ENCODE measurements at places on chromosomes 12 and 14.
A peak's percentile ranks its signal among the peaks of the same experiment; 100 is the strongest.

DNA sequence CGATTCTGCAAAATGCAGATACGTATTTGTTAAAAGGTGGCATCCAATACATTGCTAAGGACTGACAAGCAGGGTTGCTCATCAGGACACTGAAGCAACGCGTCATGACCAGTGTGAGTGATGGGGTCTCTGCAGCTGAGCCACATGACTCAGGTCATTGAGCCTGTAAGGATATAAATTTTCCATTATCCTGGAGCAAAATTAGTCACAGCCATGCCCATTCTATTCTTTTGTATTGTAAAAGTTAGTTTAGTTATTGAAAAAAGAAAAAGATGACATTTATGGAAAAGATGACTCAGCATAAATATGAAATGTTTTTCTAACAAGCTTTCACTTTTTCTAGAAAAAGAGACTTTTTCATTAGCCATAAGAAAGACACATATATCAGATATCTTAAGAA is 268.0 kb upstream of the TMEM132C start:
- DNase-seq, result no peak

DNA sequence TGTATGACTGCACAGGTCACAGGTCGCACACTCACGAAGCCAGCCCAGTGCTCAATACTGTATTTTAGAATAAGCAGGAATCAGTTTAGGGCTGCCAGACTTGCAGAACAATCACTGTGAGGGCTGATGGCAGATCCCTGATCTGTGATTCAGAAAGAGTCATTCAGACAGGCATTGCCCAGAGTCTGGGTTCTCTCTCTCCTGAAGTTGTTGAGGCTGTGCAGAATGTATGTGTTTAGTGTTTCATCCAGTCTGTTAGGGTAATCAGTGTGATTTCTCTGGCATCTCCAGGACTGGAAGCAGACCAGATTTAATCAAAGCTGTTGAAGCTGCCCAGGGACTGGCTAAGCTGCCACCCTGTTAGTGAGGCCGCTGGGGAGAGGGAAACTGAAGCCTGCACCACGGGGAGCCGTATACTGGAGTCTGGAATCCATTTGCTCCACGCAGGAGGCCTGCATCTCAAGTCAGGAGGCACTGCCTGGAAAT is 69.3 kb downstream of the ETV6 start:
- no peak for DNase-seq

DNA sequence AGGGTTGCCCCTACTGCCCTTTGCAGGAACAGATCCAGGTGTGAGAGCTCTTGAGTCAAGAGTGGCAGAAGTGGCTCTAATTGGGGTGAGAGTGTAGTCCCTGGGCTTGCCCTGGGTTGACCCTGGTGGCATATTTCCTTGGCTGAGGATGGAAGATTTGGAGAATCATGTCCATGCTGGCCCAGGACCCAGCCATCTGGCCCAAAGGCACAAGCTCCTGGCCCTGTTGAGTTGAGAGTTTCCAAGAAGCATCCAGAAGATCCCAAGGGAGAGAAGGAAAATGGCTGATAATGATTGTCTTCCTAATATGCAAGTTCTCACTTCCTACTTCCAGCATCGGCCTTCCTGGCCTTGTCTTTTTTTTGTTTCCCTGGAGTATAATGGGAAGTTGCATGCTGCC is 55.5 kb upstream of the SRSF5 start:
- no peak for DNase-seq

DNA sequence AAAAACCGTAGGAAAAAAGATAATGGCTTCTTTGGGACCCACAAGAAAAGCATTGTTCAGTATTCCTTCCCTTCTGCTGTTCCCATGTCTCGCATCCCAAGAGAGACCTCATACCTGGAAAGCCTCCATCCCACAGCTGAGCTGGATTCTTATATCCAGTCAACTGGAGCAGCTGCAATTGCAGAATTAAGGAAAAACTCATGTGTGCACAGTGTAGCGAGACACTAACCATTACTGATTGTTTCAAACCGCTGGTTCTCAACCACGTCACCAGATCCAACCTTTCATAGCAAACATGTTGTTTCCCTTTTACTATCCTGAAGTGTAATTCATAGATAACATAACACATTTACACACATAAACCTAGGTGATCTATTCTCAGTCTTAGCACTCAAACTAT is 5.5 kb upstream of the RNASE10 start:
- no peak for DNase-seq

GRCh38 chr14:89773644-89774316 is 180.8 kb downstream of the EFCAB11 start:
- DNase-seq, result peak; percentile 18

DNA sequence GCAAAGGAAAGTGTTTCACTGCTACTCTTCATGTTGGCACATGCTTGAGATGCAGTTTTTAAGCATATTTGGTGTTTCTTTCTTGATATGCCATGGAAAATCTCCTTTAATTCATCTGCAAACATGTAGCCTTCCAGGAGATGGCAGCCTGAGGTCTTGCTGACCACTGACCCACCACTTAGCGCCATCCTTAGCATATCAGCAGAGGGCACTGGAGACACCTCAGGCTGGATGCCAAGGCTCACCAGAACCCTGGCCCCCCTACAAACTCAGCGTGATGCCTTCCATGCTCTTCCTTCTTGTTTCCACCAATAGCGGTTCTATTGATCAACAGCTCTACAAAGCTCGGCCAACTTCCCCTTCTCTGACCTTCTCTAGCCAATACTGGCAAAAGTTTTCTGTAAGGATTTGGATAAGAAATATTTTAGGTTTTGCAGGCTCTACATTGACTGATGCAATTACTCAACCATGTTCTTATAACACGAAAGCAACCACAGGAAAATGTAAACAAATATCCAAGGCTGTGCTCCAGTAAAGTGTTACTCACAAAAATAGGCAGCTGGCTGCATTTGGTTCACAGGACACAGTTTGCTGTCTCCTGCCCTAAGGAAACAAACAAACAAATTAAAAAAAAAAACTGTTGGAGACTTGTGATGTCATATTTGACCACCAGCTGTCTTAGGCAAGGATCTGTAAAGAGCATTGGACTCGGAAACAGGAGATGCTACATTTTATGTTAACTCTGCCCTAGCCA is 209.7 kb downstream of the SLC15A4 start:
- no peak for DNase-seq

- DNase-seq, result no peak
Measured at GRCh38 chr12:32894566-32894965, 2.0 kb downstream of the PKP2 start.

DNA sequence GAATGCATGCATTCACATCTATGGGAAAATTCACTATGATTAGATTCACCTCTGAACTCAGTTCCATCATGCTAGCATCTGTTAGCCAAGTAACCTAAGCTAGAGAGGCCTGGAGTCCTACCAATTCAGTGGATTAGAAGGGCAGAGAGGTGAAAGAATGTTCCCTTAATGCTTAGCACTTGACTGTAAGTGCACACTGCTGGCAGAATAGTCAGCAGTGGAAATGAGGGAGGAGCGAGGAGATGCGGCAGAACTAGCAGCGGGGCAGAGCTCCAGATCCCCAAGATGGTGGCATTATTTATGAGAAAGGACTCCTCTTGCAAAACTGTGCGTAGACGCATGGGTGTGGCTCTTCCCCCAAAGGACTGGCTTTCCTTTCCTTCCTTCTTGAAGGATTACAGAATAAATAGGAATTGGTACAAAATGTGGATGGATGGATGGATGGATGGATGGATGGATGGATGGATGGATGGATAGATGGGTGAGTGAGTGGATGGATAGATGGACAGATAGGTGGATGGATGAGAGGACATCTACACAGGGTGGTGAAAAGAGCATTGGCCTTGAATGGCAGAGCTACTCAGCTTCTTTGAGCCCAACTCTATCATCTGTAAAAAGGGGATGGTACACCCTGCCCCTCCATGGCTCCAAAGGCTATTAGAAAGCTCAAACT is 227.2 kb downstream of the CHST11 start:
- no peak for DNase-seq

GRCh38 chr14:73235531-73236155 is 1.7 kb upstream of the PAPLN start:
- no peak for DNase-seq

DNA sequence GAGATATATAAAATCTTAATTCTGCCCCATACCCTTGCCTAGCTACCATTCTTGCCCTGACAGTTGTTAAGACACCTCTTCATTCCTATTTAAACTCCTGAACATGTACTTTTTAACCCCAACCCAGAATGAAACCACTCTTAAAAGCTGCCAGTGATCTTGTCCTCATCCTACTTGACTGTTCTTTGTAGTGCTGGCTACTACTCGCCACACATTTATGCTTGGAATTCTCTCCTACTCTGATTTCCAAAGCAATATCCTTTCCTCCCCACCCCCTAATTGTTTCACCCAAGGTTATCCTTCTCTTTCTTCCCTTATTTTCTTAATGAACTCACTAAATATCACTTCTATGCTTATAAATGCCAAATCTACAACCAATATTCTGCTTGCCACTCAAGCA is 4.1 kb downstream of the NFYB start:
- DNase-seq, result no peak

GRCh38 chr12:83197483-83197914 is 510.8 kb downstream of the TMTC2 start:
- no peak for DNase-seq

DNA sequence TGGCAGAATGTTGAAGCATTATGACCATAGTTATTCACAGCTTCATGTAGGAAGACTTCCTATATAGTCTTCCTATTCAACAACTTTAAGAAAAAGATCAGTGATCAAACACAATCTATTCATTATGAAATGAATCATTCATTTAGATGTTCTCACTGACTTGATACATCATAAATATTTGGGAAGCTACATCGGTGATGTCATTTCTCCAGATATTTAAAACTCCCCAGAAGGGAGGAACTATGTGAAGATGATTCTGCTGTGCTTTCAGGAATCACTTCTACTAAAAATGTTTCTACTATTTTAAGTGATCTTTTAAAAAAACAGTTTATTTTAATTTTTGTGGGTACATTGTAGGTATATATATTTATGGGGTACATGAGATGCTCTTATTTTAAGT is 316.4 kb downstream of the BCAT1 start:
- no peak for DNase-seq

GRCh38 chr12:18723752-18724151 is 14.1 kb downstream of the PLCZ1 start:
- DNase-seq, result no peak

DNA sequence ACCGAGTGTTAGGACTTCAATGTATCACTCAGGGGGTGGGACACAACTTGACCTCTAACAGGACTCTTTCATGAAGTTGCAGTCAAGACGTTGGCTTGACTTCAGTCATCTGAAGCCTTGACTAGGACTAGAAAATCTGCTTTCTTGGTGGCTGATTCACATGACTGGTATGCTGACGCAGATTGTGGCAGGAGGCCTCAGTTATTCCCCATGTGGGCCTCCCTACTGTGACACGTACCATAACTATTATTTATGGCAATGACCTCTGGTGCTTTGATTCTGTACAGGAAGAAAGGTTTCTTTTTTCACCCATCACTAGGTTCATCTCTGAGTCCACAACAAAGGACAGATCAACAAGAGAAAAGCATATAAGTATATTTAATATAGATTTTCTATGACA is 270.4 kb downstream of the NEDD1 start:
- DNase-seq, result no peak

DNA sequence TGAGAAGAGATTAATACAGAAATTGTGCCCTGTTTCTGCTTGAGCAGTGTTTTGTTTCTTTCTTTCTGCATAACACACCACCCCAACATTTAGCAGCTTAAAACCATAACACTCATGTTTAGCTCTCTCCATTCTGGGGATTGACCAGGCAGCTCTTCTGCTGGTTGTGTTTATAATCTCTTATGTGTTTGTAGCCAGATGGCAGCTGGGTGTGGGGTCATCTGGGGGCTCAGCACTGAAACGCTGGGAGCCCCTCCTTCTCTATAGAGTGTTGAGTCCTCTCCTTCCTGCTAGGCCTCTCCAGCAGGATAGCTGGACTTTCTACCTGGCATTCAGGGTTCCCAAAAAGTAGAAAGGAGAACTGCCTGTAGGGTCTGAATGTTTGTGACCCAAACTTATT is 270.6 kb downstream of the TTC8 start:
- DNase-seq, result no peak

DNA sequence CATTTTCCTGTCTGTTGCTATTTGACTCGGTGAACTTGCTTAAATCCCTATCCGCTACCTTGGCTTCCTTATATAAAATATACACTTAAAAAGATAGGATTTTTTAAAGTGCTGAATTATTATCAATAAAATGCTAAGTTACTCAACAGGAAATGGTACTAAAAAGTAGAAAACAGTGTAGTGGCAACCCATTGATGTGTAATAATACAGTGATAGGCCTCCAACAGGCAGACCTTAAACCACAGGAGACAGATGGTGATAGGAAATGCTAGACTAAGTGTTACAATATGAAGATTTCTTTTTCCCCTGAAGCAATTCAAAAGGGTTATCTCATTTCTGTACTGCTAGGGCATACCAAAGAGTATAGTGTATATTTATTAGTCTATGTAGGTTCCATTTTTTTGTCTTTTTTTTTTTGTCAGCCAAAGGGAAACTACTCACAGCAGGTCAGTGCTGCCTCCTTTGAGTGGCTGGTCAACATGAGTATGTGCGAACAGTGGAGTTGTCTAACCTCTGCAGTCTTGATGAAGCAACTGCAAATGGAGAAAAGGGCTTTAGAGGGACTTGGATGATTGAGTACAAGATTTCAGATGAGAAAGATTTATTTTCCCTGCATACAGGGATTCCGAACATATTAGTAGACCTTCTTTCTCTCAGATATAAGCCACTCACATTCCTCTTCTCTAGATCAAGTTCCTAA is 183.8 kb downstream of the ACSS3 start:
- no peak for DNase-seq

DNA sequence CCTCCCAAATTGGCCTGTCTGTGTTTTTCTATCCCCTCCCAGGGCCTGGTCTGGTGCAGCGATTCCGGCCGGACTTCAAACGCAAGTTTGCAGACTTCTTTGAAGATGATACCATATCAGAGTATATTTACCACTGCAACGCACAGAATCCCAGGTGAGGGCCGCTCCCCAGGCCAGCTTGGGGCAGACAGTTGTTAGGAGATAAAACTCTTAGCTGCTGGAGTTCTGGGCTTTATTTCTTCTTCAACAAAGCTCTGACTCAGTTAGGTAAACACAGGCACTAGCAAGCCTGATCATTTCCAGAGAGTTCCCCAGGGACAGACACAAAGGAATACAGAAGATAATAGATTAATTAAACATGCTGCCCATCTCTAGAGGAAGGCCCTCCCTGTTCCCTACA is 8.3 kb downstream of the ABHD4 start:
- DNase-seq, result no peak

- DNase-seq, result no peak
Measured at GRCh38 chr14:62734831-62735230, 310.4 kb downstream of the KCNH5 start.

- no peak for DNase-seq
Measured at GRCh38 chr12:115998119-115998633, 279.3 kb downstream of the MED13L start.

GRCh38 chr12:124422570-124423523 is 128.0 kb downstream of the RFLNA start:
- no peak for DNase-seq

Data from stimulated activated CD4-positive, alpha-beta T cell treated with anti-CD3 and anti-CD28 coated beads, TNF-alpha, amount 100 ng/mL, for 48 hours (primary cell).